ENCODE measurements at places on chromosomes 7 and 10.

GRCh38 chr7:100804681-100805431, 22.5 kb downstream of the EPHB4 start:
- DNase-seq: no peak

DNA sequence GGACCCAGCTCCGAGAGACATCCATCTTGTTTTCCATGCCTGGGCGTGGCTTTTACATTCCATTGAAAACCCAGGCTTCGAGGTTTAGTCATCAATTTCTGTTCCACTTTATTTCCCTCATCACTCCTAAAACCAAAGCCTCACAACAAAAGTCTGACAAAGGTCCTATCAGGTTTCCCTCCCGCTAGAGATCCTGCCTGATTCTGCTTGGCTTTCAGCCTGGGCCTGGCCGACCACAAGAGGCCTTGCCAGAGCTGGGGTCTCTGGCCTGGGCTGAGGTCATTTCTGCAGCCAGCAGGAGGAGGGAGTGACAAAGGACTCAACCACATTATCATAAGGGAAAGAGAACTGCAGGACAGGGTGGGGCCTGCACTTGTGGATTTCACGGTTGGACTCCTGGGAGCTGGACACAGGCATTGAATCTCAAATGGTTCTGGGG, 167.0 kb downstream of the FANK1 start:
- DNase-seq: no peak

DNA sequence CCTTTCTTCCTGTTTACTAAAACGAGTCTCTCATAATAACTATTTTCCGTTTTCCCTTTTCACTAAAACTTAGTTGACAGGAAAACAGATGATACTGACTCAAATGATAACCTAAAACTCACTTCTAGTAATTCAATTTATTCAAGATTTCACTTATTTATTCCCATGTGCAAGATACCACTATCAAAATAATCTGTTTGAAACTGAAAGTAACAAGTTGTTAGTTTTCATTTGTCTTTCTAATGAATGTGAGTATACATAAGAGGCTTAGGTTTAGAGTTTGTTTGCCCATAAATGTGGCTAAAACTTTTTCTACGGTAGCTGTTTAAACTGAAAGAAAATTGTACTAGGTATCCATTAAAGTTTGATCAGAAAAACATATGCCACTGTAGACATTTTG, 314.9 kb upstream of the STEAP1 start:
- no peak for DNase-seq

DNA sequence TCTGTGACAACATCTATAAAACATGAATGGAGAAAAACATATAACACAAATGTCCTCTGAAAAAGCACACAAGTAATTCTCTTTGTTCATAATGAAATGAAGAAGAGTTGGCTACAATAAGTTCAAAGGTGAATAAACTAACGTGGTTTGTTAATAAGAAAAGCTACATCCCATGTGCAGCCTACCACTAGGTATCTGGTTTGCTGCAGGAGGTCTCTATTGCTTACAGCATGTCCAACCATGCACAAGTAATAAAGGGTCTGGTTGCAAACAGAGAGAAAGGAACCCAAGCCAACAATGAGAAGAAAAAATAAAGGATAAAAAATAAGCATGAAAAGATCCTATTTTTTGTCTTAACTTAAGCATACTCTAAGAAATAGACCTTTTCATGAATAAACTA, 139.2 kb downstream of the CHCHD3 start:
- DNase-seq: no peak

GRCh38 chr10:10462151-10462941, 555.3 kb upstream of the CELF2 start:
- DNase-seq: no peak
